GOT3 (cell line): ENCODE measurements at places on chromosomes 13 and 19.

DNA sequence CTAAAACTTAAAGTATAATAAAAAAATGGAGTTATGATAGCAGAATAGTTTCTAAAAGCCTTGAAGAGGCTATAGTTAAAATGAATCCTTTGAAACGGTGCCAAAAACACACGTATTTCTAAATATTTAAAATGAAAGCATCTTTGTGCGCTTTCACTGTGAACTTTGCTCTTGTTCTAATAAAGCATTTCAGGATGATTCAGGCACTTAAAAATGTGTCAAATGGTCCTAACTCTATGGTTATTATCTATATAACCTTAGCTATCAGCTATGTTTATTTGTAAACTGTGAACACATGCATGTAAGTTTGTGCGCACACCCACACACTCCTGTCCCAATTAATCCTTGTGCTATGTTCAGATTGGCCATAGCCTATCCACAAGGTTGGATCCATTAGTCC is 124.5 kb downstream of the FLT1 start:
- no peak for DNase-seq

GRCh38 chr13:112055036-112055914 is 11.7 kb upstream of the SOX1 start:
- DNase-seq, result no peak

- DNase-seq, result no peak
Observed at GRCh38 chr19:40519352-40520322, 52.8 kb downstream of the SPTBN4 start.

DNA sequence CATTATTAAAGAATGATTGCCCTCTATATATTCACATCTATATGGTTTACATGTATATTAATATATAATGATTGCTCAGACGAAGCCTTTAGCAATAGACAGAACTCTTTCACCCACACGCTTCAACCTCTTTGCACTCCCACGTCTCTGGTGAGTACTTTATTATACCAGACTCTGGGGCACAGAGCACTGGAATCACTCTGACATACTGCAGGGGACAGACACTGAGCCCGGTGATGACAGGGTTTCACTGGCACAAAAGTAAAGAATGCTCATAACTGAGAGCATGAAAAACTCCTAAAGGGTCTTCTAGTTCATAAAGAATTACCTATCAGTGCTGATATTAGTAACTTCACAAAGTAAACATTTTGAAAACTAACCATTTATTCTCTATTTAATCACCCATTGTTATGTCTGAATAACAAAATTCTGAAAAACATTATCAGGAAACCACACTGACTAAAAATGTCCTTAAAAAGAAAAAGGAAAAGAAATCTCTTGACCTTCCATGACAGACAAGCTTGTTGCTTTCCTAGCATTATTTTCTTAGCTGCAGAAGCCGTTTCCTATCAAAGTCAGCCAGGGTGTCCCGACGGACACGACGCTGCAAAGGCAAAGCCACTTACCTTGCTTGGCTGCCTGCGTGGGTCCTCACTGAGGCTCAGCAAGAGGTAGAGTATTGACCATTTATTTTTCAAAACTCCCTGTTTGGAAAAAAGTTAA is 29.1 kb downstream of the TUBGCP3 start:
- no peak for DNase-seq

- DNase-seq, result no peak
Observed at GRCh38 chr13:19737844-19738557, 44.7 kb downstream of the PSPC1 start.

GRCh38 chr13:76992548-76993001 is 694 bp downstream of the CLN5 start:
- DNase-seq, result no peak

GRCh38 chr19:8238251-8238650 is 29.1 kb downstream of the CERS4 start:
- DNase-seq, result no peak

- no peak for DNase-seq
Observed at GRCh38 chr13:90943946-90944345, 403.5 kb upstream of the MIR17HG start.

- DNase-seq, result no peak
Observed at GRCh38 chr13:88887045-88887662, 1216.0 kb downstream of the SLITRK5 start.

DNA sequence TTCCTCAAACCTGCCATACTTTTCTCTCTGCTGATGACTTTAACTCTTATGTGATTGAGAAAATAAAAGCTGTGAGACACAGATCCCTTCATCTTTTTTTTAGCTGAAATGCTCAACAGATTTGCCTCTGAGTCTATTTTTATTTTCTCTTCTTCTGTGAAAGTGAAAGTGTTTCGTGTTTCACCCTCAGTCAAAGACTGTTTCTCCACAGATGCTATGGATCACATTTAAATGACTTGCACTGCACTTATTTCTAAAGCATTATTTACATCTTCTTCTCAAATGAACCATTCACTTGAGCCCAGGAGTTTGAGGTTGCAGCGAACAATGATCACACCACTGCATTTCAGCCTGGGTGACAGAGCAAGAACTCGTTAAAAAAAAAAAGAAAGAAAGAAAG is 890.1 kb upstream of the PCDH20 start:
- DNase-seq, result no peak

- DNase-seq, result no peak
Observed at GRCh38 chr19:13993590-13994300, 12.4 kb downstream of the RFX1 start.

- no peak for DNase-seq
Observed at GRCh38 chr13:42864952-42865767, 83.8 kb downstream of the FAM216B start.

DNA sequence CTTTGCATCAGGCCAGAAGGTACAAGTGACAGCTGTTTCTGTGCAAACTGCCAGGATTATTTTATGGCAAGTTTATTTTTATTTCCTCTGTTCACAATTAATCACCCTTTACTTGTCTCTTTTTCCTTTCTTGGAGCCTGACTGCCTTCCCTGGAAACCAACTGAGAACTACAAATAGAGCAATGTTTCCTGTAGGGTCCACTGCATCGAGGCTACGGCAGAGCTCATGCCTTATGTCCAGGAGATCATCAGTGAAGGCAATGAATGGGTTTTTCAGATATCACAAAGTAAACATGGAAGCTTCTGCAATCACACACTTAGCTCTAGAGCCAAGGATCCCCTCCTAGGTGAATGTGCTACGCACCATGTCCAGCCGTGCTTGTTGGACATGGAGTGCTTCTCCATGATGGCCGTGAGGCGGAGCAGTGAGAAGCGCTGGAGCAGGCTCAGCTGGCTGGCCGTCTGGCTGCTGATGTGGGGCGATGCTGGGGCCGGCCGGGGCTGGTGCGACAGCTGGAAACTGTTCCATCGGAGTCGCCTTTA is 110.9 kb downstream of the KL start:
- no peak for DNase-seq

DNA sequence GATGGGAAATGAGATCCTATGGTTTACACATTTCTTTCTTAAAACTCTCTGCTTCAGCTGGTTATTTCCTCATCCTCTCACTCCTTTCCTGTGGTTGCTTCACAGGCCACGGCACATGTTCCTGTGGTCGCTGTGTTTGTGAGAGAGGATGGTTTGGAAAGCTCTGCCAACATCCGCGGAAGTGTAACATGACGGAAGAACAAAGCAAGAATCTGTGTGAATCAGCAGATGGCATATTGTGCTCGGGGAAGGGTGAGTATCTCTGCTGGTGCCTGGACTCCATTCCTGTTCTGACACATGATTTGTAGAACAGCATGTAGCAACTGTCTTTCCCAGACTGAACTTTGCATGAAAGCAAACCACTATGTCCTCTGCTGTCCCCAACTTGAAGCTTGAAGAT is 254.2 kb downstream of the ITGBL1 start:
- DNase-seq, result no peak

- DNase-seq, result no peak
Observed at GRCh38 chr19:7772752-7773291, 9.8 kb downstream of the CLEC4M start.

DNA sequence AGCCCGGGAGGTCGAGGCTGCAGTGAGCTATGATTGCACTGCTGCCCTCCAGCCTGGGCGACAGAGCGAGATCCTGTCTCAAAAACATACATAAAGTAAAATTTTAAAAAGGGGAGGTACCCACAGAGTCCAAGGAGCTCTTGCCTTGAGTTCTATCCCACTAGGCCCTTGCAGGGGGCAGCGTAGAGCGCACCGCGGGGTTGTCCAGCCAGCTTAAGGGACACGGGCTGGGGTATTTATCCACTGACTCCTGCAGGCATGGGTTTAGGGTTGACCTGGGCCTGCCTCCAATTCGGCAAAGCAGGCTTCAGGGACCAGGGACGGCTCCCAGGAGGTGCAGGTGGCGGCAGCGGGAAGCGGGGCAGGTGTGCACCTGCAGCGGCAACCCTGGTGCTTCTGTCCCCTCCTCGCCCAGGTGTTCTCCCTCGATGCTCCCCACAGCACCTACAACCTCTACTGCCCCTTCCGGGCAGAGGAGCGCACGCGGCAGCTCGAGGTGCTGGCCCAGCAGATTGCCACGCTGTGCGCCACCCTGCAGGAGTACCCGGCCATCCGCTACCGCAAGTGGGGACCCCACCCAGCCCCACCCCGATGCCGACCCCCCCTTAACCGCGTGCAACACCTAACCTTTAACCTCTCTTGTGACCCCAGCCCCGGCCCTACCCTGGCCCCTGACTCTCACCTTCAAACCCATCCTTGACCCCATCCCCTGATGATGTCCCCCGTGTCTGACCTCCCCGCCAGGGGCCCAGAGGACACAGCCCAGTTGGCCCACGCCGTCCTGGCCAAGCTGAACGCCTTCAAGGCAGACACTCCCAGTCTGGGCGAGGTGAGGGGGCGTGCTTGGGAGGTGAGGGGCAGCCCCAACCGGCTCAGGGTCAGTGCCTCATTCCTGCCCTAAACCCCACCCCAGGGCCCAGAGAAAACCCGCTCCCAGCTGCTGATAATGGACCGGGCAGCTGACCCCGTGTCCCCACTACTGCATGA is 4.7 kb downstream of the STXBP2 start:
- DNase-seq, result no peak

DNA sequence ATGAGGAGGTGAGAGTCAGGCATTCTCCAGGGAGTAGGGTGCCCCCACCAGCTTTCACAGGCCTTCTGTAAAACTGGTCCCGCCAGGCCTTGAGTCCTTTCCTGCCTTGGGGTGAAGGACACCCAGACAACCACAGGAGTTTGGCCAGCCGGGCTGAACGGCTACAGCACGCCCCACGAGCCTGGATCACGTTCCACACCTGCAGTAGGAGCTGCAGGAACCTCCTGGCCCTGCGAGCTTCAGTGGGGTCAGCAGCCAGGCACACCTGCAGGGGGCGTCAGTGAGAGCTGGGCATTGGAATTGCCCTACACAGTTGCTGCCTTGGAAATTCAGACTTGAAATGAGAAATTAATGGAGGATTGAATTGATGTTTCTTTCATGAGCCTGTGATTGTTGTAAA is 45.7 kb downstream of the COL4A2 start:
- no peak for DNase-seq

DNA sequence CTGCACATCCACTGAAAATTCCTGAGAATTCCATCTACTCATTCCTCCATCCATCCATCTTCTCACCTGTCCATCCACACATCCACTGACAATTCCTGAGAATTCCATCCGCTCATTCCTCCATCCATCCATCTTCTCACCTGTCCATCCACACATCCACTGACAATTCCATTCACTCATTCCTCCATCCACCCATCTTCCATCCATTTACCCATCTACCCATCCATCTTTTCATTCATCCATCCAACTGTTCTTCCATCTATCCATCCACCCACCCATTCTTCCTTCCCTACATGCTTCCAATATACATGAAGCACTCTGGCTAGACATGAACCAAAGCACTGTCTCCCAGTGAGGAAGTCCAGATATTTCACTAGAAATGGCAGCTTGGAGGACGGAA is 15.6 kb downstream of the TRPM4 start:
- no peak for DNase-seq

DNA sequence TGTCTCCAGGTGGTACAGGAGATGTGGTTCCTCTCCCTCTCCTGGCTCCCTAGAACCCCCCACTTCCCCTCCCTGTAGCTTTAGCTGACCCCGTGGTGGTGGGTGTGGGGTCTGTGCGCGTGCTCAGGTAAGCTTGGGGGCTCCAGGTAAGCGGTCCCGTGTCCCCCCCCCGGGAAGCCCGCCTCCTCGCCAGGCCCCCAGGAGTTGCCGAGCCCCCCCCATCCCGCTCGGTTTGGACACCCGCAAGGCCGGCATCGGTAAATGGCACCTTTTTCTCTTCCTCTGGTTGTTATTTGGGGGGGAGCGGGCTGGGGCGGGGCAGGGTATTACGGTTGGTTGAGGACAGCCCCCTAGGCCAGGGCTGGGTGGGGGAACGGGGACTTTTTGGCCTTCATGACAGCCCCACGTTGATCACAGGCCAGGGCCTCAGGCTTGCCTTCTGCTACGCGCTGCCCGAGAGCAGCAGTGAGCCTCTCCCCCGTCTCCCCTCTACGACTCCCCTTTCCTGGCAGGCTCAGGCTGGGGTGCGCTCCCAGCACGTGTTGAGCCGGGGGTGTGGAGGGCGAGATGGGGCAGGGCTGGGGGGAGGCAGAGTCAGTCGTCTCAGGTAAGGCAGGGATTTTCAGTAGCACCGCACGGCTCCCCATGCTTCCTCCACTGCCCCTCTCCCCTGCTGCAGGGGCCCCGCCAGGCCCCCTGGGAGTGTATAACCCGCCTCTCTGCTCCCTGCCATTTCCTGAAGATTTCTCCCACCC is 10.7 kb upstream of the LIN7B start:
- DNase-seq, result no peak
